Activated T-helper 1 cell treated with anti-CD3 and anti-CD28 coated beads, Interleukin-2, amount 50 U/mL, for 16 hours (primary cell): ENCODE measurements at places on chromosomes 3 and 15.
A peak's percentile ranks its signal among the peaks of the same experiment; 100 is the strongest.

- DNase-seq, result no peak
Measured at GRCh38 chr3:24299806-24300626, 194.6 kb downstream of the THRB start.

GRCh38 chr15:68220967-68221366 is 8.6 kb downstream of the CLN6 start:
- no peak for DNase-seq

- no peak for DNase-seq
Measured at GRCh38 chr15:91393186-91393585, 293.1 kb downstream of the SV2B start.

DNA sequence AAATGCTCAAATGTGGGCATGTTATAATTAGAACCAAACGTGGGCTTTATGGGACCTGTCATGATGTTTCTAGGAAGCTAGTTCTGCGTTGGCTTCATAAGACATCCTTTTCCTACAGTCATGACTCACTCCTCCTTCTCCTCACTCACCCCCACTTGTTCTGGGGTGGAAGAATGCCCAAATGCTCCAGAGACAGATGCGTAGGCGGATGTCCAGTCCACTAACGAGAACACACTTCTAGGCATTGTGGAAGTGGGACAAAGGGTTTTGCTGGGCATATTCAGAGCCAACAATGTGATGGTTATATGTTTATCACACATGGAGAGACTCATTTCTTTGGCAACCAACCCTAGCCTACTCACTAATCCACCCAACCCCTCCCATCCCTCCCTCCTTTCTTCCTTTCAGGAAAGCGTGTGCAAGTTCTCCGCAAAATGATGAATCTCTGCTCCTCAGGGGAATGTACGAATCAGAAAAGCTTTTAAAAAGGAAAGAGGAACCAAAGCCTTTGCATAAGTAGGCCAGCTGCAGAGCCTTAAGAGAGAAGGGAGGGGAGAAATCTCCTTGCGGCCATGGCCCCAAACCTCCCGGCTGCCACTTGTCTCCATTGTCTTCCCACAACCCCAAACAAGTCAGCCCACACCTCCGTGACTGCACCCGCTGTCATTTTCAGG is 123.0 kb upstream of the SPRED1 start:
- DNase-seq, result no peak

GRCh38 chr3:136657526-136657925 is 94.7 kb downstream of the STAG1 start:
- DNase-seq, result no peak

DNA sequence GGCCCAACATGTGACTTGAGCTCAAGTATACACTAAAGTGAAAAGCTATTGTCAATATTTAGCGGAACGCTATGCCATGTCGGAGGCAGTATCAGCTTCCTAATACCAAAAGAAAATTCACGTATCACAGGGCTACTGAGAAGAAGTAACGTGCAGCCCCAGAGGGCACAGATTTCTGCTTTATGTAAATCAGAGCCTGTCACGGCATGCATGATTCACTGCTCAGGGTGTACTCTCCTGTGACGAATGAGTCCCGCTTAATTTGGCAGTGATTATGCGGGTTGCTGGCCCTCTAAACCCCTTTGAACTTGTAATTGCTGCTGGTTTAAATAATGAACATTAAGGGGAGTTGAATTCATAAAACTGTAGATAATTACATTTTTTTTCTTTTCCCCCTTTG is 85.3 kb downstream of the MEIS2 start:
- no peak for DNase-seq

DNA sequence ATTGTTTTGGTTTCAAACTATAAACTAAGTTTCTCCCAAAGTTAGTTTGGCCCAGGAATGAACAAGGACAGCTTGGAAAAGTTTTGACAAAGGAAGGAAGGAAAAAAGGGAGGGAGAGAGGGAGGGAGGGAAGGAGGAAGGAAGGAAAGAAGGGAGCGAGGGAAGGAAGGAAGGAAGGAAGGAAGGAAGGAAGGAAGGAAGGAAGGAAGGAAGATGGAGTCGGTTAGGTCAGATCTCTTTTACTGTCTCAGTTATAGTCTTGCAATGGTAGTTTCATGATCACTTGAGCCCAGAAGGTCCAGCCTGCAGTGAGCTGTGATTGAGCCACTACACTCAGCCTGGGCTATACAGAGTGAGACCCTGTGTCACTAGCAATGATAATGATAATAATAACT is 12.3 kb upstream of the UBXN7 start:
- no peak for DNase-seq

DNA sequence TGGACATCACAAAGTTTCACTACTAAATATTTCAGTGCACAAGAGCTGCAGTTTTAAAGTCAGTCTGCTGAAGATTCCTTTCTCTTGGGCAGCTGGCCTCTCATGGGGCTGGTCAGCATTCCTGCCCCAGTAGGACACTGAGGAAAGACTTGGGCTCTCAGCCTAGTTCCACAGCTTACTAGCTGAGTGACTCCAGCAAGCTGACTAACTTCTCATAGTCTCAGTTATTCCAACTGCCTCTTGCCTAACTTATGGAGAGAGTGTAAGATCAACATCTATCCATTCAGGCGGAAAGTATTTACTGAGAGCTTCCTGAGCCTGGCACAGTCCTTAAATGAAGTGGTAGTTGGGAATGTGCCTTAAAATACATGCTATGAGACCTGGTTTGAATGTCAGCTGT is 27.0 kb downstream of the TM4SF4 start:
- no peak for DNase-seq

GRCh38 chr3:8975081-8976020 is 12.1 kb upstream of the RAD18 start:
- DNase-seq, result no peak

GRCh38 chr3:194930377-194931204 is 244.9 kb downstream of the FAM43A start:
- no peak for DNase-seq

DNA sequence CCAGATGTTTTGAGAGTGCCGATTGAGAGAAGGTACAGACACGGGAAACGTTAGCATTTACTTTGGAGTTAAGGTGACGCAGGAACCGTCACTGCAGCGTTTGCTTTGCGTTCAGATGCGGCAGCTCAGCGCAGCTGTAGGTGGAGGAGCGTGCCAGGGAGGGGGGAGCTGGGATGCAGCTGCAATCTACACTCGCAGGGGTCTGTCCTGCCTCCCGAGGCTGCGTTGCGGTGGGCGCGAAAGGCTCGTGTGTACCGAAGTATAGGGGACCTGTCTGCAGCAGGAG is 425 bp upstream of the FYTTD1 start:
- peak; percentile 45 for DNase-seq

GRCh38 chr3:33006081-33006480 is 54.6 kb downstream of the CCR4 start:
- DNase-seq, result no peak

- no peak for DNase-seq
Measured at GRCh38 chr15:87986776-87987175, 269.8 kb downstream of the NTRK3 start.
